Activated naive CD4-positive, alpha-beta T cell treated with anti-CD3 and anti-CD28 coated beads, Interleukin-2, amount 50 U/mL, for 16 hours (primary cell): ENCODE measurements at places on chromosomes 2 and 18.

DNA sequence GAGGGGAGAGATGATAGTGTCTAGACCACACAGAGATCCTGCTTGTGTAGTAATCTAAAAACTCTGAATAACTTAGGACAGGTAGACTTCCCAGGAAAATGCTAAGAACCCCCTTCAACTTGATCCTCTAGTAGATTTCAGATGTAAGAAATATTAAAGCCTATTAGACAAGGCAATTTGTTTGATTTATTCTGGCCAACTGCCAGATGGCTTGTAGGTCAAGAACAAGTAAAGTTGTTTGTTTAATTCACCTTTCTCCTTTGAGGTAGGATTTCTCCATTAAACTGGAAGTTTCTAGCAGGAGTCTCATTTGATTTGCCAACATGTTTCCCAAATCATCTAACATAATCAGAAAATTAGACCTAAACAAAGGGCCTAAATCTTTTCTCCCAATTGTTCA is 48.6 kb downstream of the SH3RF3 start:
- DNase-seq = no peak

GRCh38 chr2:7031547-7032245 is 114.5 kb downstream of the RNF144A start:
- peak; percentile 43 for DNase-seq

- no peak for DNase-seq
Observed at GRCh38 chr2:32780961-32781360, 153.1 kb downstream of the TTC27 start.

GRCh38 chr18:50727721-50728471 is 91.9 kb downstream of the MRO start:
- DNase-seq = no peak

GRCh38 chr2:196259507-196260481 is 88.4 kb upstream of the STK17B start:
- DNase-seq = peak; percentile 48

GRCh38 chr2:237597196-237598145 is 6.9 kb upstream of the RAB17 start:
- DNase-seq = no peak

DNA sequence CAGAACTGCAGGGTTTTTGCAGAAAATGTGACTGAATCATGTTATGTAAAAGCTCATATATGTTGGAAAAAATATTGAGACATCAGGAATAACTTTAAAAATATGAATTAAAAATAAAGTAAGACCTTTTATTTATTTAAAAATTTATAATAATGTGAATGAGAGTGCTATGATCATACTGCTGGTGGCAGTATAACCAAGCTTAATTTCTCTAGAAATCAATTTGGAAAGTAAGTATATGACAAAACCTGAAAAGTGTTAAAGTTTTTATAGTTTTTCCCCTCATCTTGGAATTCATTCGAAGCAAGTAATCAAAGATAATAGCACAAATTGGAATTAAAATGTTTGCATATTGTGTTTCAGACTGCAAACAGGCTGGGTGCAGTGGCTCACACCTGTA is 7.5 kb downstream of the SLC39A10 start:
- DNase-seq = no peak

- DNase-seq = no peak
Observed at GRCh38 chr2:132729522-132729921, 59.5 kb upstream of the LYPD1 start.

DNA sequence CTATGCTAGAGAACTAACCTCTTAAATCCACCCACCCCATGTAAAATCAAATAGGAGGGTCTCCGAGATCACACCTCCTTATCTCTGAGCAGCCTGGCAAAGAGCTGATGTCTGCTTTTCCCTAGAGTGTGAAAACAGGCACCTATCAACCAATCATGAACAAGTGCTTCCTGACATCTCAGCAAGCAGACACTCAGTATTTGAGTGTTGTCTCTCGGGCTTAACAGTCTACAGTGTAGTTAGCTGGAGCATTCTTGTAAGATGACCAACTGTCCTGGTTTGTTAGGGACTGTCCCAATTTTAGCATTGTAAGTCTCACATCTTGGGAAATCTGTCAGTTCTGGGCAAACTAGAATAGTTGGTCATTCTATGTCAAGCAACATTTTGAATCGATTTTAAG is 26.4 kb downstream of the MARCHF4 start:
- DNase-seq = no peak

DNA sequence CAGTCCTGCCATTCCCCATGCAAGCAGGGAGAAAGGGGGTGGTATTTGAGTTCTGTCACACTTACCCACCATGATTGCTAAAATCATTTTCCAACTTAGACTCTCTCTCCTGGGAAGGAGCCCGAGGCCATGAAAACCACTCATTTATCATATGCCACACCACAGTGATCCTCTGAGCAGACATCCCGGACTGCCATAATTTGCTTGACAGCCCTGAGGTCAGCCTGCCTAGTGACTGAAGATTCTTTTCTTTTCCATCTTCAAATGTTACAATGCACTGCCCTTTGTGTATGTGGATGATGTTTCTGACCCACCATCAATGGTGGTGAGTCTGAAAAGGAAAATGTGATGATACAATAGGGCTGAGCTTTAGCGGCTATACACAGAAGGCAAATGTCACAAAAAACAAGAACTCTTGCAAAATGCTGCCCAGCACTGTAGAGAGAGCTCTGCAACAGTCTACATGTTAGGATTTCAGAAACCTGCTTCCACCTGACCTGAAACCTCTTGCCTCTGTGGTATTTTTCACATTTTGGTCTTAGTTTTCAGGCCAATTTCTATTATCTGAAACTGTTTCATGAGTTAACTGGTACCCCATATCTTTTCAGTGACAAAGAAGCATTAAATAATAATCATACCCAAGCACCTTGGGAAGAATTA is 272.8 kb downstream of the ZNF385B start:
- no peak for DNase-seq

DNA sequence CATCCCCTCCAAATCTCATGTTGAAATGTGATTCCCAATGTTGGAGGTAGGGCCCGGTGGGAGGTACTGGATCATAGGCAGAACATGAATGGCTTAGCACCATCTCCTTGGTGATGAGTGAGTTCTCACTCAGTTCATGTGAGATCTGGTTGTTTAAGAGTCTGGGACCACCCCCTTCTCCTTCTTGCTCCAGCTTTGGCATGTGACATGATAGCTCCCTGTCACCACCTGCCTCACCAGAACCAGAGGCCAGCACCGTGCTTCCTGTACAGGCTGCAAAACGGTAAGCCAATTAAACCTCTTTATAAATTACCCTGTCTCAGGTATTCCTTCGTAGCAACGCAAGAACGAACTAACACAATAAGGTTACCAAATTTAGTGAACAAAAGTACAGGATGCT is 95.4 kb downstream of the ZBTB7C start:
- no peak for DNase-seq

DNA sequence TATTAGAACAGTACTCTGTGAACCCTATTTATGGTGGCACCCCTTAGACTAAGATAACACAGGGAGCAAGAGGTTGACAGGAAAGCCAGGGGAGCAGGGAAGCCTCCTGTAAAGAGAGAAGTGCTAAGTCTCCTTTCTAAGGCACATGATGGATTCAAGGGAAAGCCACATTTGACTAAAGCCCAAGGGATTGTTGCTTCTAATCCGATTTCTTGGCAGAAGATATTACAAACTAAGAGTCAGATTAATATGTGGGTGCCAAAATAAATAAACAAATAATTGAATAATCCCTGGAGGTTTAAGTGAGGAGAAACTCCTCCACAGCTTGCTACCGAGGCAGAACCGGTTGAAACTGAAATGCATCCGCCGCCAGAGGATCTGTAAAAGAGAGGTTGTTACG is 333.2 kb downstream of the SOX11 start:
- no peak for DNase-seq

DNA sequence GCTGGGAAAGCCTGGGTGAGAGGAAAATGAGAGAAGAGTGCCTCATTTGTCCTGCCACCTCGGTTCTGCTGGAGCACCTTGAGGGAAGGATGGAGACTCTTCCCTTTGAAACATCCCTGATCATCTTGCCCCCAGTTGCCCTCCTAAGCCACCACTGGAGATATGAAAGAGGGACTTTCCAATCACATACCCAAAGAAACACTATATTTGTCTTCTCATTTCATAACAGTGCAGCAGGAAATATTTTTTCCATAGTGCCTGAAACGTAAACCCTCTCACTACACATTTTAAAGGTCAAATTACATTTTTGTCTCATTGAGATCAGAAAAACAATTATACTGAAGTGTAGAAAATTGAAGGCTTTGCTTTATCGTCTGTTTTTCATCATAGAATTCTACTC is 63.3 kb downstream of the KCTD18 start:
- DNase-seq = no peak

DNA sequence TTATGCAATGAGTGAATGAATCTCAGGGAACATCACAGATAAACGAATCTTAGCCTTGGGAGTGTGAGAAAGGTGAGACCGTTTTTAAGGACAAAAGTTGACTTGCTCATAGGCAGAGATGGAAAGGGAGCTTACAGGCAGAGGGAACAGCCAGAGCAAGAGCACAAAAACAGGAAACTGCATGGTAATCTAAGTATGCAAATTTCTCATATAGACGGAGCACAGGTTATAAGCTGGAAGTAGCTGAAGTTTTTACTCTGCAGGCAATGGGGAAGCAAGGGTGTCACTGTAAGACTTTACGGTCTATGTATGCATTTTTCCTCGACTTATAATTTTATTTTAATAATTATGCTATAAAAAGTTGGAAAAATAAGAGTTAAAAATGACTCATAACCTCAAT is 44.8 kb upstream of the STRN start:
- no peak for DNase-seq

DNA sequence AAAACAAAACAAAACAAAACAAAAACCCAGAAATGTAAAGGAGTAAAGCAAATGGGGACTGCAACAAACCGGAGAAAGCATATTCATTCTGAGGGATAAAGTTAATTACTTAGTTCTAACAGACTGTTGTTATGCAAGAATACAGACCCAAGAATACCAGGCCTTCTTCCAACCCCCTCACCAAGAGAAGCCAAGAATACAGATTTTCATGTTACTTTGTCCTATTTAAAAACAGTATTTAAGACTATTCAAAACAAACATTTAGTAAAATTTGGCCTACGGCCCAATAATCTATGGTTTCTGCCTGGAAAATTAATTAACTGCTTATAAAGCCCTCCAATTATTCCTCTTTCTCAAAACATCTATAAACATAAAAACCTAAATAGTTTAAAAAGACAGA is 91.4 kb downstream of the USP34 start:
- no peak for DNase-seq

DNA sequence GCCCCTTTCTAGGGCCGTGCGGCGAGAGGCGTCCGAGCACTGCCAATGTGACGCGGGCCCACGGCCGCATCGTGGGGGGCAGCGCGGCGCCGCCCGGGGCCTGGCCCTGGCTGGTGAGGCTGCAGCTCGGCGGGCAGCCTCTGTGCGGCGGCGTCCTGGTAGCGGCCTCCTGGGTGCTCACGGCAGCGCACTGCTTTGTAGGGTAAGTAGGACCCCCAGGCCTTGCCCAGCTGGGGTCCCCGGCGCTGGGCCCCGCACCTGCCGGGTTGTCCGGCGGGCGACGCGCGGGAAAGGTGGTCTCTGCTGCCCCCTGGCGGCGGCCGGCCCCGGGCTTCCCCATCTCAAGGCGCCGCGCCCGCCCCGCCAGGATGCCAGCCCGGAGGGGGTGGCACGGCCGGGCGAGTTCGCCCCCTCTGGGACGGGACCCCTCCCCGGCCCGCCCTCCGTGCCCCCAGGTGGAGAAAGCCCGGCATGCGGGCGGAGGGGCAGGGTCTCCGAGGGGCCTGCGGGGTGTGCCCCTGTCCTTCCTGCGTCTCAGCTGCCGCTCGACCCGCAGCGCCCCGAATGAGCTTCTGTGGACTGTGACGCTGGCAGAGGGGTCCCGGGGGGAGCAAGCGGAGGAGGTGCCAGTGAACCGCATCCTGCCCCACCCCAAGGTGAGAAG is 1.9 kb downstream of the PRSS56 start:
- peak; percentile 71 for DNase-seq

DNA sequence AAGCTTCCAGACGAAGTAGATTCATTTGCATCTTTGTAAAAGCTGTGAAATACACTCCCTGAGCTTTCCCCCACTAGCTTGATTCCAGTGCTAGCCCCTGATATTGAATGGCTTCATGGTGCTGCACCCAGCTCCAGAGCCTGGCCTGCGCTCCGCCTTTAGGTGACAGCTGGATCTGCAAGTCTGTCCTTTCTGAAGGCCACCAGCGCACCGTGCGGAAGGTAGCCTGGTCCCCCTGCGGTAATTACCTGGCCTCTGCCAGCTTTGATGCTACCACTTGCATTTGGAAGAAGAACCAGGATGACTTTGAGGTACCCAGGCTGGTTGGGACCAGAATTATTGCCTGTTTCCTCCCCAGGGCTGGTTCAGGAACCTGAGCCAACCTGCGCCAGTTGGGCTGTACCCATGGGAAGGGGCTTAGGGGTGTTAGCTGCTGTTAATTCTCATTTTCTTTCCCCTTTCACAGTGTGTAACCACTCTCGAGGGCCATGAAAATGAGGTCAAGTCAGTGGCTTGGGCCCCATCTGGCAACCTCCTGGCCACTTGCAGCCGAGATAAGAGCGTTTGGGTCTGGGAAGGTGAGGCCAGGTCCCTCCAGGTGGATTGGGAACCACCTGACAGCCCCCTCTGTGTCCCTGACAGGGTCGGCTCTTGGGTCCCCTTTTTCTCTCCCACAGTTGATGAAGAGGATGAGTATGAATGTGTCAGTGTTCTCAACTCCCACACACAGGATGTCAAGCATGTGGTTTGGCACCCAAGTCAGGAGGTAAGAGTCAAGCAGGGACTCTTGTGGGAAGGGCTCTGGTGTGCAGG is 1.3 kb downstream of the CIAO1 start:
- DNase-seq = peak; percentile 50

DNA sequence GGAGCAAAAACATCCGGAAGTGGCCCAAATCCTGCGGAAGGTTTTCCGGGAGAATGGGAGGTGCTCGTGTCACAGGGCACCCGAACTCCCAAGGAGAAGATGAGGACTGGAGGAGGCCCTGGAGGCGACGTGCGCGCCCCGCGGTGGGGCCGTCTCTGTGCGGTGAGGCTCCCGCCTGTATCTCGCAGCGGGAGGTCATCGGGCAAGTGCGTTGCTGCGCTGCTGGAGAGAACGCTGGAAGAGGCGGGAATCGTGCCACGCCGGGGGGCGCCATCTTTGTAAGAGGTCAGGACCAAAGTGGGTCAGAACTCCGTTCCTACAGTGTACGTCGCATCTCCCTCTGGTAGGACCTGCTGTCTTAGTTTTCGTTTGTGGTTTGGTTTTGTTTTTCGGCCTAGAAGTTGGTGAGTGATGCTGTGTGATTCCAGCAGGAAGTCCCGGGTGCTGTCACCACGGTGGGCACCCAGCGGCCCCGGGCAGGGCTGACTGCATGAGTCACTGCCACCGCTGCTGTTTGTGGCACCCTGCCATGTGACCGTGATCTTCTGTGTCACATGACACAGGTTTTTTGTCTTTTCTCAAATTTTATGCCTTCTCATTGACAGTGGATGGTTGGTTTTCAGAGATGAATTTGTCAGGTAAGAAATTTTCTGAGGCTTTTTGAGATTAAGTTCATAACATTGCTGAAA is 21.5 kb upstream of the ATP9B start:
- no peak for DNase-seq

DNA sequence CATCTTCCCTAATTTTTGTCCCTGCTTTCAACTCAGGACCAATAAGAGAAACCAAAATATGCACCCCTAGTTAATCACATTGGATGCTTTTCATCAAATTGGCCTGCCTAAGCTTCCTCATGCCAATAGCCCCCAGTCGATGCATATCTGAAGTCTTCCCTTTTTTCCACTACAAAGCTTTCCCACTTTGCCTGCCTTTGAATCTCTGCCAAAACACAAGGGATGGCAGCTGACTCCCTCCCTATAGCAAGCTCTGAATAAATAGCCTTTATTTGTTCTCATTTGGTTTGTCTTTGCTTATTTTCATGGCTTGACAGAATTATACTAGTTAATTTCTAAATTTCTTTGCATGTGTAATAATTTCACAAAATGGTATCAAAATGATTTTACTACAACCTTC is 621.2 kb downstream of the MBD2 start:
- no peak for DNase-seq
